ENCODE measurements at places on chromosomes 11 and 22.

DNA sequence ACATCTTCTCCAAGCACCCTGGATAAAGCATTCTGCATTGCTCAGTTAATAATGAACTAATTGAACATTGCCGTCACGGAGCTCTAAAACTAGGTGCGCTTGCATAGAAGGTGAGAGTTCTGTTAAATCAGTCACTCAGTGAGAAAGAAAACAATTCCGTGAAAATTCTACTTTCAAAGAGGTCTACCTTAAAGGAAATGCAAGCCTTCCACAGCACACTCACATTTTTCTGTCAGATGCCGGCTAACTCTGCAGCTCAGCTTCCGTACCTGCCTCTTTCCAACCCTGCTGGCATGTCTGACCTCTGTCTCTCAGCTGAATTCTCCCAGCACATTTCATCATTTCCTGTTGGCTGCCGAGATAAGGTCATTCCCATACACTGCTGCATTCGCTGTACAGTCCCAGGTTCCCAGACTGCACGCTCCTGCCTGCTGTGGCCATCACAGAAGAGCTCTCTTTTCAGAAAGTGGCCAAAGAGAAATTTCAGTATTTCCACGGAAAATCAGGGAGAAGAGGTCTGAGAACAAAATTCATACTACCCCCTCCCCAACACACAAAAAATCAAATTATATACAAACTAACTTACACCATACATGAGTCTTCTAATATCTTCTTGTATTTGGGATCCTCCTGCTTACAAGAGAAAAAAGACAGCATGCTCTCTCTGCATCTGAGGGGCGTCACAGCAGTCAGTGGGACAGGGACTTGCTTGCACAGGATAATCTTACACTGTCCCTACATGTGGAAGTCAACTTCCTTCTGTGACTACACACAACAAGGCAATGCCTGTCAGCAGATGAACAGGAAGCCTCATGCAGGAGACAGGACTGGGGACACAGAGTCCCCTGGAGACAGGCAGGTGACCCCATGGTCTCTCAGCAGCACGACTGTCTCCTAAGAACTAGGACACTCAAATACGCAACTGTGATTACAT is 55.1 kb downstream of the PACSIN2 start:
- no peak for DNase-seq

DNA sequence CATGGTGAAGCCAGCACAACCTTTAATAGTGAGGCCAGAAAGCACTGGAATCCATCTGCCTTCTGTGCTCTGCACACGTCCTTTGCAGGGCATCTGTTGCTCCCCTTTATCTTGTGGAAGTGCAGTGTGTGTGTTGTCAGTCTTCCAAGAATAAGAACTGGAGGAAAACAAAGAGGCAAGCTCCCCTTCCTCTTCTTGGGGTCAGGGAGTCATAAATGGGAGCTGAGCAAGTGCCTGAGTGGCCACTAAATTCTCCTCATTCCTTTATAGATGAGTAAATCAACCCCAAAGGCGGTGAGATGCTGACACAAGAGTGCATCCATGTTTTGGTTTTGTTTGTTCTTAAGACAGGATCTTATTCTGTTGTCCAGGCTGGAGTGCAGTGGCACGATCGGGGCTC is 38.3 kb downstream of the WT1 start:
- DNase-seq = peak; percentile 15

GRCh38 chr11:66720899-66721470 is 8.0 kb downstream of the SPTBN2 start:
- DNase-seq = no peak

- no peak for DNase-seq
Measured at GRCh38 chr22:22404598-22405284, 103.8 kb downstream of the ZNF280B start.

- DNase-seq = no peak
Measured at GRCh38 chr11:118002541-118003423, 16.6 kb downstream of the IL10RA start.

DNA sequence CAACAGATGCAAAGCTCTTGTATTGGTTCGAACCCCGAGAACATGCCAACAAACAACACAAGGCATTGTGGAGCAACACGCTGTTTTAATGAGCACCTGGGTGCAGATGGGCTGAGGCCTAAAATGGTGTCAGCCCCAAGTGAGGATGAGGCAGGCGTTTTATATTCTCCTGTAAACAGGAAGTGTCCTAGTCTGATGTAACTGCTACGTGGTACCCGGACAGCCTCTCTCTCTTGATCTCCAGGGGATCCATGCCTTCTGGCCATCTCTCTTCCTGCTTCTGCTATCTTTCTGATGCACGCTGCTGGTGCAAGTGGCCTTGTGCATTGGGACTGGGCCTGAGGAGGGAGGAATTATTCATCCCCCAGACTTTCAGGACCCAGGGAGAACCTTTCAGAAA is 19.4 kb upstream of the VSTM5 start:
- no peak for DNase-seq

DNA sequence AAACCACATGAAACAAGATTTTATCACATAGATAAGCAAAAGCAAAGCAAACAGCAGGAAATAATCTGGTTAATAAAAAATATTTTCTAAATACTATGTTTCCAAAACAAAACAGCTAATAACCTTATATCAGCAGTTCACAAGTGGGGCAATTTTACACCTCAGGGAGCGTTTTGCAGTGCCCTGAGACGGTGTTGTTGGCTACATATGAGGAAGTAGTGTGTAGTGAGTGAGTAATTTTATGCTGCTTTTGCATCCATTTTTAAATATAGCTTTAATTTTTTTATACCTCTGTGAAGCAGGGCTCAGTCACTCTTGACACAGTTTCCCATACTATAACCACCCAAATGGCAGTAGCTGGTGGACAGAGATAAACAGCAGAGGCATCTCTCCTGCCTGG is 438.5 kb upstream of the B3GAT1 start:
- no peak for DNase-seq

DNA sequence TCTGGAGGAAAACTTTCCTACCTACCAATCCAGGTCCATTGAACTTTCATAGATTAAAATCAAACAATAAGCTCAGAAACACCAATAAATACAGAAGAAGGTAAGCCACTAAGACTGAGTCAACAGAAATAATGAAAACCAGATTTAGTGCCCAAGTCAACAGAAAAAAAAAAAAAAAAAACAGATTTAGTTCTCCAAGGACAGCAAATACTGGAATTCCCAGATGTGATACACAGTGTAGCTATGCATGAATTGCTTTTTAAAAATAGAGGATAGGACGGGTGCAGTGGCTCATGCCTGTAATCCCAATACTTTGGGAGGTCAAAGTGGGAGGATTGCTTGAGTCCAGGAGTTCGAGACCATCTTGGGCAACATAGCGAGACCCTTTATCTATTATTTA is 15.7 kb downstream of the DMC1 start:
- no peak for DNase-seq

- no peak for DNase-seq
Measured at GRCh38 chr11:95892492-95892891, 31.4 kb downstream of the MTMR2 start.

DNA sequence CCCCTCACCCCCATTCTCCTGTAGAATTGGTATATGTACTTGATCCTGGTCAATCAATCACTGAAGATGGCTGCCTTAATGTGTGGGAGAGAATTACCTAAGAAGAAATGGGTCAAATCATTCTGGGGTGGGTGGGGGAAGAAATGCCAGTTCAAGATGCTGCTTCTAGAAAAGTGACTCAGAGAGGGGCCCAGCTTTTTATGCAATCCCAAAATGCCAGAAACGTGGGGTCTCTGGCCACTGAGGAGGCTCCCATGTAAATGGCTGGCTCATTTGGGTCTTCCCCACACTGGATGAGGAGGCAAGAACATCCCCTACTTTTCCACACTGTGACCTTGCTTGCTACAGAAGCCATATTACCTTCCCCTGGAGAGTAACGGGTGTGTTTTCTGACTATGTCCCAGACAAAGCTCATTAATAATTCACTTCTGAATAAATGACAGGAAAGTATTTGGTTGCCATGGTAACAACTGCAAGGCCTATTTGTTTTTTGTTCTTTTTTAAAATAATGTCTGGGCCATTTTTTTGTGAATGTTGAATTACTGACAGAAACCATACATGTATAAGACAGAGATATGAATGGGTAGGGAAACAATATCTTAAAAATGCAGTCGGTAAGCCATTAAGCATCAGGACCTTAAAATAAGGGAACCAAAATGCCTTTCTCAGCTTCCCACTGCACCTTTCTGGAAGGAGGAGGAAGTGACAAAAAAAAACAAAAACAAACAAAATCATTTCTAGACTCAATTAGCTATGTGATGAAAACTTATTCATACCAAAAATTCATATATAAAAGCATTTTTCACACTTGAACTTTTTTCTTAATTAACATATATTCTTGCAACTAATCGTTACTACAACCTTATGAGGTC is 32.0 kb downstream of the SLC1A2 start:
- DNase-seq = no peak

DNA sequence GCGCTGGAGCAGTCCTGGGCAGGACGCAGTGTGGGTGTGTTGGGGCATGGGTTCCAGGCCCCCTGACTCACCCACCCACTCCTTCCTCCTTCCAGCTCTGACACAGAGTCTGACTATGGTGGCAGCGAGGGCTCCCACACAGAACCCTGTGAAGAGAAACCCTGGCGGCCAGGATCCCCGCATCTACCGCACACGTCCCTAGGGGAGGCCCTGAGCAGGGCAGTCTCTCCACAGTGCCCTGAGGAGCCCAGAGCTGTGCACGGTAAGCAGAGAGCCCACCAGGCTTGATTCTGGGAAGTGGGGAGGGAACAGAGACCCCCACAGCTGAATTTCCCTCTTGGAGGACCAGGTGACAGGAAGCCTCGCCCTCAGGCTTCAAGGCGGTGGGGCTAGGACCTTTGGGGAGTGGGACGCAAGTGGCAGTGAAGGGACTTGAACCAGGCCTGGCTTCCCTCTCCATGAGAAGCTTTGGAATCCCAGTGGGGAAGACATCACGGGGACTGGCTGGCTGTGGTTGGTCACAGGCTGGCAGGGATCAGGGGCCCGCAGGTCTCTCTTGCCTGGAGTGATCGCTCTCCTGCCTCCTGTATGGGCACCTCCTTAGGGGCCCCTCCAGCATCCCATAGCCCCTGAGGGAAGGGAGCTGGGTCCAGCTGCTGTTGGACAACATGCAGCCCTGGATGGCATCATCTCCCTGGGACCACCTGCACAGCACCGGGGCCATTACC is 96.4 kb upstream of the PARVA start:
- DNase-seq = no peak
